ENCODE measurements at places on chromosomes 2 and 18. TPM values are rescaled to one million over a fixed set of nuclear protein-coding genes. Genes with fewer than 3 reads are reported as not detected.
A peak's percentile ranks its signal among the peaks of the same experiment; 100 is the strongest.

DNA sequence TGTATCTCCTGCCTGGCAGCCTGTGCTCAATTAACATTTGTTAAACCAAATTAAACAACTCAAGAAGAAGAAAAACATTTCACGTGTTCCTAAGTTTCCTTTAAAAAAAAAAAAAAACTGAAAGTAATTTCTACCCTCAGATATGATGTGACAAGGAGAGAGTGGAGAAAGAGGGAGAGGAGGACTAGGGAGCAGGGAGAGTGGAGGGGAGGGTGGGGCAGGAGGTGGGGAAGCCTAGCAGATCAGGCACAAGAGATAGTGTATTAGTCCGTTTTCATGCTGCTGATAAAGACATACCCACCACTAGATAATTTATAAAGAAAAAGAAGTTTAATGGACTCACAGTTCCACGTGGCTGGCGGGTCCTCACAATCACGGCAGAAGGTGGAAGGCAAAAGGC, 46.4 kb downstream of the CYP1B1 start:
- no peak overlapping the region for H3K27ac ChIP-seq
- no peak for DNase-seq
- H3K4me3 ChIP-seq, result no peak overlapping the region
- no peaks in the 10 kb centered on the region for H3K36me3 ChIP-seq

Gene RPL31
- 1,159 TPM for total RNA-seq

DNA sequence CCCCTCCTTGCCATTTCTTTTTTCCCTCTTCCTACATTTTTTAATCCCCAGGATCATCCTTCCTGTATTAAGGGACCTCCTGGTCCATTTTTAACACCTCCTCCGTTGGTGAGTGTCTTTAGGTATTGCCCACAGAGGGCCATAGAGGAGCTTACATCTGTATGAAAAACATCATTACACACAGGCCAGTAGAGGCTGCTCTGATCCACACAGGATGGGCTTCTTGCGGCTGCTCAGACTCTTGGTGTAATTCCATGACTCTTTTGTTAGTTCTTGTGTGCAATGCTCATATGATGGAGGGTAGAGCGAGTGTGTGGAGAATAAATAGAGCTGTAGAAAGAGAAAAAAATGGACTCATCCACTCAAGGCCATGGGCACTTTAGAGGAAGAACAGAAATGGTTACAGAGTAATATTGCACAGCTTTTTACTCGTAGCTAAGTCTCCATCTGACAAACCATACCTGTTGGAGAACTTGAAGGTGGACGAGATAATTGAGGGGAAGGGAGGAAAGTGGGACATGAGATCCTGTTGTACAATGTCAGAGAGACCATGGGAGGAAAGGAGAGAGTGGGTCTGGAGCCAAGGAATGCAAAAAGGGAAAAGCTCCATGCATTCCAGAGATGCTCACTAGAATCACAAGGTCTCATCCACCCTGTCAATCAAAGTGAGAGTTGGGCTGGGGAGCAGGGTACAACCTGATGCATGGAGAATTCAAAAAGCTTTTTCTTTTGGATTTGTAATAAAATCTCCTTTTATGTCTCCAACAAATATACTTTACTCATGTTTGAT, 129.7 kb upstream of the TNP1 start:
- no peaks in the 10 kb centered on the region for H3K36me3 ChIP-seq
- DNase-seq, result peak; percentile 48
- H3K27me3 ChIP-seq, result no peaks in the 10 kb centered on the region

DNA sequence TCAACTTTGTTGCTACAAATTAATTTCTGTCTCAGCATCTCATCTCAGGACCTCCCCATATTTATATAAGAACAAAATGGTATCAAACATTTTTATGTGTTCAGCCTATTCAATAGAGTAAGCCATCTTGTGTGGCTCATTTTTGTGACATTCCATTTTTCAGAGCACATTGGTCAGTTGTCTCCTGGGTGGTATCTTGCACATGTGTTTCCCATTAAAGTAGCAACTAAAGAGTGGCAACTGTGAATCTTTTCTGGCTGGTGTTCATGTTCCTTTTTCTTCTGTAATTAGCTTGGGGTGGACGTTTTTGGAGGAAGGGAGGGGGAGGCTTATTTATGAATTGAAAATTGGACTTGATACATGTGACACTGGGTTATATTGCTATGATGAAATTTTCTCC, 45.4 kb upstream of the EFEMP1 start:
- no peak for DNase-seq
- H3K36me3 ChIP-seq, result no peaks in the 10 kb centered on the region
- no peak overlapping the region for H3K27ac ChIP-seq
- H3K27me3 ChIP-seq, result no peaks in the 10 kb centered on the region
- H3K4me3 ChIP-seq, result no peak overlapping the region

Gene FAM124B
- total RNA-seq, result not detected

DNA sequence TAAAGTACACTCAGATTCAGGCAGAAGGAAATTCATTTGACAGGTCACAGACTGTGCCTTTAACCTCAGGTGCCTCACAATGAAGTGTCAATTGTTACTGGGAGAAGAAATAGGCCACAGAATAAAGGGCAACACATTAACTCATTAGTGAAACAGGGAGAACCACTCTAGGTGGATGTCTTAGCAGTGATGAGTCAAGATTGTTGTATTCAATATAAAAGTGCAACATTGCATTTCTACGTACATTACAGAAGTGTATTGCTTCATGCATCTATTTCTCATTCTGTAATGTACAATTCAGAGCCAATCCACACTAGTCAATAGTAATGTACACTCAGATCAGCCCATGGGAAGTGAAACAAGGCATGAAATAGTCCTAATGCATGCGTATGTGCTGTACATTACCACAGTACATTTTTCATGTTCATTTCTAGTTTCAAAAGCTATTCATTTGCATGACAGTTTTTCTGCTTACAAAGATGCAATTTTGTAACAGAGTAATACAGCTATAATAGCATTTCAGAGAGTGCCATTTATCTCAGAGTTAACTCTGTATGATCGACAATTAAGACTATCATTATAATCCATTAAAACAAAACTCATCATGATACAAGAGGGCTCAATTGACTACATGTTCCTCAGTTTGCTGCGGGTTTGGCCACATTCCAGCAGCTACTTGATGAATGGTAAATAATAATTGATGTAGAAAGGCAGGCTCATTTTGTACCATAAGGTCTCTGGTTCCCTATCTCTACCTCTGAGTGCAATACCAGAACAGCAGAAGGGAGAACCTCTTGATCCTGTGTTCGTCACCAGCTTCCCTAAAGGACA, 12.2 kb upstream of the ARL5A start:
- H3K27me3 ChIP-seq, result no peaks in the 10 kb centered on the region
- no peak for DNase-seq
- H3K27ac ChIP-seq, result no peak overlapping the region
- H3K36me3 ChIP-seq, result no peaks in the 10 kb centered on the region
- no peaks in the 10 kb centered on the region for H3K4me1 ChIP-seq

Data from fibroblast of lung (primary cell).